ENCODE measurements at places on chromosomes 12 and 14.

GRCh38 chr14:64434528-64434927 is 30.8 kb upstream of the AKAP5 start:
- DNase-seq, result no peak

GRCh38 chr12:127519779-127520178 is 747.2 kb upstream of the TMEM132C start:
- no peak for DNase-seq

DNA sequence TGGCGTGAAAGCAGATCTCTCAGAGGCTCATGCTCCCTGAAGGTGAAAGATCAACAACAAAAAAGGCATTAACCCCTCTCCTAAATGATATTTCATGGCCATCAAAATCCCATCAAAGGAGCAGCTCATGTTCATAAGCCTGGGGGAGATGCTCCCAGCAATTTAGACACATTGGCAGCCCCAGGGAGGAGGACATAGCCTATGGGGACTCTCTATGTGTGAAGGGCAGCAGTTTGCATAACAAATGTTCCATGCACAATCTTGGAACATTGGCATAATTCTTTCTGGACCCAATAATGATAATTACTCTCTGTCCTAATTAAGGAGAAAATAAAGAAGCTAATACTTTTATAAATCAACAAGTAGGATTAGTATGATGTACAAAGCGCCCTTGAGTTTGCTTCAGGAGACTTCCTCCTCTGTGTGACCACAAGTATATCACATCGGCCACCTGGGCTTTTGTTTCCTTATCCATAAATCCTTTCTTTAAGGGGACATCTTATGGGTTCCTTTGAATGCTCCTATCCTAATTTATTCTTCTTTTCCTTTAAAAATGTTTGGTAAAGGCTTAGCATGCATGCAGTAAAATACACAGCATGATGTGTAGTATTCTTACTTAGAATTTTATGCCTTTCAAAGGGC is 161.9 kb upstream of the PLEKHG7 start:
- no peak for DNase-seq

DNA sequence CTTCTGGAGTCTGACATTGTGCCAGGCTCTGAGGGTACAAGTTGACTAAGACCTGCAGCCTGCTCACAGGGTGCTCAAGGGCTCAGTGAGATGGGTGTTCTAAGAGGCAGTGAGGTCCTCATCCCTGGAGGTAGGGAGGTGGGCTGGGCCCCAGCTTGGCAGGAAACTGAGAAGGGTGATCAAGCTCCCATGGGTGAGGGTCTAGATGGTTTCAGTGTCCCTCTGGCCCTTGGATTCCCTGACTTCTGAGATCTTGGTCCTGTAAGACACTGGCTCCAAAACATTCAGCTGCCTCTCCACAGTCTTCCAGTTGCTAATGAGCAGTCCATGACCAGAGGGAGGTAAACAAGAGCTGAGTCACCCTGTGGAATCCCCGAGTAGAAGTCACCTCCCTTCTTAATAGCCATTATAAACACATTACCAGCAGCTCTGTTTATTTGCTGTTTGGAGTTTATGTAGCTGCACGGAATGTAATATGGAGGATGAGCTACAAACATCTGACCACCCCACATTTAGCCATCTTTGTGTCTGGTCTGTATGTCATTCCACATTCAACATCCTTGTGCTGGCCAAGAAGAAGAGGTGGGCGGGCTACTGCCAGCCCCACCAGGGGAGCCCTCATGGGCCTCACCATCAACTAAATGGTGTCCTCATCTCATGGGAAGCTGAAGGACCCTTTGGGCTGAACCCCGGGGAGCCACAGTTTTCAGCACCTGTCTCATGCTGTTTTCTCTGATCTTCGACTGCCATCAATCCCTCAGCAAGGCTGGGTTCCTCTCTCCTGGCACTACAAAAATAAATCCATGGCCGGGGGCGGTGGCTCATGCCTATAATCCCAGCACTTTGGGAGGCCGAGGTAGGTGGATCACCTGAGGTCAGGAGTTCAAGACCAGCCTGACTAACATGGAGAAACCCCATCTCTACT is 37.2 kb upstream of the BDKRB2 start:
- no peak for DNase-seq

GRCh38 chr12:109065154-109065852 is 12.9 kb downstream of the USP30 start:
- DNase-seq, result no peak

DNA sequence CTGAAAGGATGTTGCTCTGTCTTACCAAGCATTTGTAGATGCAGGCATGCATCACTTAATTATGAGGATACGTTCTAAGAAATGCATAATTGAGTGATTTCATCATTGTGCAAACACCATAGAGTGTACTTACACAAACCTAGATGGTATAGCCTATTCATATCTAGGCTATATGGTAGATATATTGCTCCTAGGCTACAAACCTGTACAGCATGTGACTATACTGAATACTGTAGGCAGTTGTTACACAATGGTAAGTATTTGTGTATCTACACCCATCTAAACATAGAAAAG is 75.9 kb downstream of the IFT81 start:
- DNase-seq, result no peak

GRCh38 chr14:22689199-22689598 is 45.0 kb upstream of the OR6J1 start:
- DNase-seq, result no peak

DNA sequence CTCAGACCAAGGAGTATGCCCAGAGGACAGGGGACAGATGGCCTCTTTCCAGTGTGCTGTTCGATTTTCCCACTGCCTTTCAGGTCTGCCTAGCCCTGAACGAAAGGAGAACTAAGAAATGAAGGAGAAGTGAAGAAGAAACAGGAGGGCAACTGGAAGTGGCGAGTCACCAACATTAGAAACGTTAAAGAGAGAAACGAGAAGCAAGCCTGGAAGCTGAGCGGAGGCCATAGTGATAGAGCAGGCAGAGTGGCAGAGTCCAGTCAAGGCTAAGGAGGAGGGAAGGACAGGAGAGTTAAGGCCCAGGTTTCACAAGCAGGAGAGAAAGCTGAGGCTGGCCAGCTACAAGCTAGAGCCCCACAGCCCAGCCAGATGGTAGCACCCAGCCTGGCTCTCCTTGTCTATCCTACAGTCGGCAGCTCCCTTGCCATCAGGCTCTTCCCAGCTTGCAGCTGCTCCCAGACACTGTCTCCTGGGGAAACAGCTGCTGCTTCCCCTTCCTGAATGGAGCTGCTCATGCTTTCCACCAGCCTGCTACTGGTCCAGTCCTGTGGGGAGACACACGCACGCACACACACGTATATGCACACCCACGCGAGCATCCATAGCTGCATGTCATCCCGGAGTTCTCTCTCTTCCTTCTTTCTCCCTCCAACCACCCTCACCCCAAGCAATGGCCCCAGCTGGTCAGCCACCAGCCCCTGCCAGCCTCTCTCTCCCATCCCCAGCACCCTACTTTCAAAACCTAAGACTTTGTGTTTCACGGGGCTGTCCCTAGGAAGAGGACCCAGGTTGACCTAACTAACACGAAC is 139.7 kb upstream of the CCND2 start:
- DNase-seq, result no peak

- DNase-seq, result no peak
Observed at GRCh38 chr14:36317650-36318049, 2.8 kb downstream of the MBIP start.

- no peak for DNase-seq
Observed at GRCh38 chr12:103586132-103586531, 941 bp upstream of the STAB2 start.

- DNase-seq, result no peak
Observed at GRCh38 chr12:16329594-16329993, 17.9 kb upstream of the MGST1 start.

DNA sequence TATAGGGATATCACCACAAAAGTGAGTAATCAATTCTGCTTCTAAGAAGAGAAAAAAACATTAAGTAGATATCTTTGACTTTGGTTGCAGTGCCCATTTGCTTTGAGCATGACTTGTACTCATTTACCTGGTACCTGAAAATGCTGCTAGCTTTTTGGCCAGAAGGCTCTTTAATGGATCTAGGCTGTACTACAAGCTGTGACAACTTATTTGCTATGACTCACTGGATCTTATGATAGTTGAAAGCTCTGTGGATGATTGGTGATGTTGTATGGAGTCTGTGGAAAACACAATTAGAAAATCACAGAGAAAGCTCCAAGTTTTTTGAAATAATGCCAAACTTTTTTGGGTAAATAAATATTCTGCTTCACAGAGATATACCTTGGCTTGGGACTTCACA is 960.9 kb upstream of the FBXO33 start:
- DNase-seq, result no peak

DNA sequence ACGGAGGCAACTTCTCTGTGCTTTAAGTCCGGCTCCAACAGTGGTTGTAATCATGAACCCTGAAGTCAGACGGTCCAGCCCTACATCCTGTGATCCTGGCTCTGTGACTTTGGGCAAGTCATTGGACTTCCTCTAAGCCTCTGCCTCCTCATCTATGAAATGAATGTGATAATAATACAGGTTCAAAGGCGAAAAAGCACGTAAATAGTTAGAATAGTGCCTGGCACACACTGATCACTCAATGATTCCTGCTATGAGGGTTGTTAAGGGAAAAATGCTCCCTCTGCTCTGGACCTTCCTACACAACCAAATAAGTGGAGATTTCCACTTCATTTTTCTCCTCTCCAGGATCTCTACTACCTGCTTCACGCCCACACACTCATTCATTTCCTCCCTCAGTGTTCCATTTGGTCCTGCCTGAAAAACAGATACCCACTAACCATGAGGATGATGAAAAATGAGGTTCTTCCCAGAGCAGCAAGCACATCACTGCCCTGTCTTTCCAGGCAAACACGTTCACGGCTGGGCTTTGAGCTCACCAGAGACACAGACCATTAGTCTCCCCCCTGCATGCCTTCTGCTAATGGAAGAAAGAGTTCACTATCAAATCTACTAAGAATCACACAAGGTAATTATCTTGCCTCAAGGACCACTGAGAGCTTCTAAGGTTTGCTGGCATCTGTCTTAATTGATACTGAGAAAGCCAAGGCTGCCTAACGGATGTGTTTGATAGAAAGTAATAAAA is 13.2 kb downstream of the NUAK1 start:
- DNase-seq, result no peak

- no peak for DNase-seq
Observed at GRCh38 chr12:6858799-6859198, 6.8 kb downstream of the USP5 start.

- DNase-seq, result no peak
Observed at GRCh38 chr12:65308006-65308405, 29.5 kb downstream of the MSRB3 start.

GRCh38 chr14:64934338-64934929 is 8.1 kb downstream of the GPX2 start:
- no peak for DNase-seq

DNA sequence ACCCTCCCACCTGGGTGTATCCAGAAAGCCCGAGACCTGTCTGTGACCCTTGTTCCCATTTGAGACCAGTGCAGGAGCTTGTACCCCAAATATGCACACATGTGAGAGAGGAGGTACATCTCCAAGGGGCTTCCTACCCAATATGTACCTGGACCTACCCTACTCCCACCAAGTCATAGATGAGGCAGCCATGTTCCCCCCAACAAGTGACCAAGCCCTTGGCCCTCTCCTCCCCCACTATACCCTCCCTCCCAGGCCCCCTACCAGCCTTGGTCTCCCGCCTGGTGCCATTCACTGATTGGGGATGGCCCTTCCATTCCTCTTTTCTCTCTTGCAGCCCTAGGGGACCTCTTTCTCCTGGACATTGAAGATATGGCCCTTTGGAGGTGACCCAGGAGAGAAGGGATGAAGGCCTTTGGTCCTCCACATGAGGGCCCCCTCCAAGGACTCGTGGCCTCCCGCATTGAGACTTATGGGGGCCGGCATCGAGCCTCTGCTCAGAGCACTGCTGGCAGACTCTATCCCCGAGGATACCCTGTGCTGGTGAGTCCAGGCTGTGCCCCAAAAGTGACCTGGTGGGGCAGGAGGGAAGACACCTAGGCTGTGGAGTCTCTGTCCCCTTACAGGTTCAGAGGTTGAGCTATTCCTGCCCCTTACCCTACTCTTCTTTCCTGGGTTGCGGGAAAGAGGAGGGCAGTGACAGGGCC is 1.5 kb downstream of the PLEKHG6 start:
- no peak for DNase-seq
